Fibroblast of skin of right quadriceps (primary cell): ENCODE measurements at places on chromosomes 13 and 19.

DNA sequence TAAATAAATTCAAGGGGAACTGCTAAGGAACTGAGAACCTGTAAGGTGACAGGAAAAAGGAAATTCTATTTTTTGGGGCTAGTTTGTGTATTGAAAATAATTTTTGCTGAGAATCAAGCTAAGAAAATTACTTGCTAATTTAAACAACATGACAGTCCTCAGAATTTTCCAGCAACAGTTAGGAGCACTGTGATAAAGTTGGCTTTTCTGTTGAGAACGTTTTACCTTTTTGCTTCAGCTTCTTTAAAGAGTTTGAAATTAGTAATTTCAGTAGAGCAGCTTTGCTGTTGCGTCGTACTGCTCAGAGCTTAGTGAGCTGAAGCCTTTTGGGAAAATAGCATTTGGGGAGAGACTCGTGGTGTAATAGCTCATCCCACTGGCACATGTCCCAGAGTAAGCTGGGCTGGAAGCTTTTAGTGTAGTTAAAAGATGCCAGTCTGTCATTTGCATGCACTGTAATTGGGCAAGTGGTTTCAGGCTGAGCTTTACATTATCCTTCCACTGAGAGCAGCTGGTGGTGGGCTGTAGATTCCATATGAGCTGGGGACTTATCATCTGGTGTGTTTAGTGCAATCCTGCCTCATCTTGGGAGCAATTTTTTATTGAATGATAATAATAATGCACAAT lies 69.8 kb downstream of the LRCH1 start:
- DNase-seq = peak; percentile 82

- DNase-seq = no peak
These were observed at the start of gene HNRNPL for GRCh38 chr19:38849860-38850435. TSS of gene HNRNPL (minus strand) at chr19:38849986. CDS start at chr19:38849966, 20 bp downstream.

DNA sequence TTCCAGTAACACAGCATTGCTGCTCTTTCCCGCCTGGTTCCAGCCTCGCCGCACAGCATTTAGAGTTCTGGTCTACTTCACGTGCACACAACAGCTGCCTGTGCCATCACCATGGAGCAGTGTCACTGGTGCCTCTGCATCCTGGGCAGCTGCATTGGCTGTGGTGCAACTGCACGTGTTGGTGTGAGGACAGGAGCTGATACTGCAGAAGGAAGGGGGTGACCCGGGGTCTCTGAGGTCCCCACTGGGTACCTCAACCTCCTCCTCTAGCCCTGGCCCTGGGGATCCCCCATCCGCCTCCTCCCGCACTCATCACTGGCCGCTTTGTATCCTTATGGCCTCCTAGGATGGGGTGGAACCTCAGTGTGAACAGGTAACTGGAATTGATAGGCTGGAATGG lies 112.5 kb downstream of the SOX1 start:
- DNase-seq = no peak

DNA sequence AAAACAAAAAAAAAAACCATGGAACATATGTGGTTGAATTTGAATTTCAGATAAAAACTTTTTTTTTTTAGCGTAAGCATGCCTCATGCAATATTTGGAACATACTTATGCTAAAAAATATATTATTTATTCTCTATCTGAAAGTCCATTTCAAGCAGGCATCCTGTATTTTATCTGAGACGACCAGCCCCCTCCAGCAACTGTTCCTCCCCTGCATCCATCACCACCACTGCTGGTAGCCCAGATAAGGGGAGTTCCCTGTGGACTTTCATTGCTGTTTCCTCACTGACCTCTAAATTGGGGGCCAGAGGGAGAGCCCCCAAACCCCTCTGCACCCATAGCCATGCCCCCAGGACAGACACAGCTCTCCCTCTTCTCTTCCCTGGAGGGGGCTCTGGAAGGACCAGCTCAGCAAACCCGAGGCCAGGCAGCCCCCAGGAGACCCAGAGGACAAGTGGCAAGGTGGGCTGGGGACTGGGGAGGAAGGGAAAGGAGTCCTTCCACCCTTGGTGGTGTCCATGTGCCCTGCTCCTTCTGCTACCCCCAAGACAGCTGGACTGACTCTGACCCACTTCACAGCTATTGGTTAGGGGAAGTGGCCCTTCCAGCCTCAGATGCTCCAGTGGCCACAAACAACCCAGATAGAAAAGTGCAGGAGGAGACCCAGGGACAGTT lies 6.6 kb upstream of the SIGLEC12 start:
- DNase-seq = no peak

GRCh38 chr19:47284324-47284899 lies 9.7 kb downstream of the INAFM1 start:
- DNase-seq = peak; percentile 62

- peak; percentile 10 for DNase-seq
These were observed 9.1 kb upstream of the C19orf12 start for GRCh38 chr19:29724102-29724641.

DNA sequence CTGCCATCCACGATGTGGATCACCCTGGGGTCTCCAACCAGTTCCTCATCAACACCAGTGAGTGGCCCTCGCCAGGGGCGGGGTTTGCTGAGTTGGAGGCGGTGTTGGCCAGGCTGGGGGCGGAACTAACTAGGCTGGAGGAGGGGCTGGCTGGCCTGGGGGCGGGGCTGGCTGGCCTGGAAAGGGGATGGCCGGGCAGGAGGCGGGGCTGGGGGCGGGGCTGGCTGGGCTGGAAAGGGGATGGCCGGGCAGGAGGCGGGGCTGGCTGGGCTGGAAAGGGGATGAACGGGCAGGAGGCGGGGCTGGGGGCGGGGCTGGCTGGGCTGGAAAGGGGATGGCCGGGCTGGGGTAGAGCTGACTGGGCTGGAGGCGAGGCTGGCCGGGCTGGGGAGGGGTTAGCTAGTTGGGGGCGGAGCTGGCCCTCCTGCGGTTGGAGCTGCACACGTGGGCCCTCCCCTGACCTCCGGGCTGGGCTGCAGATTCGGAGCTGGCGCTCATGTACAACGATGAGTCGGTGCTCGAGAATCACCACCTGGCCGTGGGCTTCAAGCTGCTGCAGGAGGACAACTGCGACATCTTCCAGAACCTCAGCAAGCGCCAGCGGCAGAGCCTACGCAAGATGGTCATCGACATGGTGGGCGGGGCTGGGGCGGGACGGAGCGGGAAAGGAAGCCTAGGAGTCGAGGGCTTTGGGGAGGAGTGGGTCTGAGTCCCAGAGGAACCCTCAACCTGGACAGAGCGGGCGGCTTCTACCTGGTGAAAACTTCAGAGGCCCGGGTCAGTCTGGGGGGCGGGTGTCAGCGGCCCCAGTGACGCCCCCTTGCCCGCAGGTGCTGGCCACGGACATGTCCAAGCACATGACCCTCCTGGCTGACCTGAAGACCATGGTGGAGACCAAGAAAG lies 41.0 kb downstream of the PDE4A start:
- peak; percentile 89 for DNase-seq

DNA sequence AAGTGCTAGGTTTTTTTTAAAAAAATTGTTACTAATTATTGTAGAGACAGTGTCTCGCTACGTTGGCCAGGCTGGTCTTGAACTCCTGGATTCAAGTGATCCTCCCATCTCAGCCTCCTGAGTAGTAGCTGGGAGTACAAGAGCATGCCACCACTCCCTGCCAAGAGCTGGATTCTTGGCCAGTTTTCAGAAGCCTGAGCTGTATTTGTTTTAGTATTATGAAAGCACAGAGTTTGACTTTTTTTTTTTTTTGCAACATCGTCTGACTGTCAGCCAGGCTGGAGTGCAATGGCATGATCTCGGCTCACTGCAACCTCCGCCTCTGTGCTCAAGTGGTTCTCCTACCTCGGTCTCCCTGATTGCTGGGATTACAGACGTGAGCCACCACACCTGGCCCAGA lies 7.0 kb downstream of the ARMC6 start:
- DNase-seq = peak; percentile 67

- DNase-seq = no peak
These were observed 10.3 kb upstream of the RNF113B start for GRCh38 chr13:98187155-98187964.

DNA sequence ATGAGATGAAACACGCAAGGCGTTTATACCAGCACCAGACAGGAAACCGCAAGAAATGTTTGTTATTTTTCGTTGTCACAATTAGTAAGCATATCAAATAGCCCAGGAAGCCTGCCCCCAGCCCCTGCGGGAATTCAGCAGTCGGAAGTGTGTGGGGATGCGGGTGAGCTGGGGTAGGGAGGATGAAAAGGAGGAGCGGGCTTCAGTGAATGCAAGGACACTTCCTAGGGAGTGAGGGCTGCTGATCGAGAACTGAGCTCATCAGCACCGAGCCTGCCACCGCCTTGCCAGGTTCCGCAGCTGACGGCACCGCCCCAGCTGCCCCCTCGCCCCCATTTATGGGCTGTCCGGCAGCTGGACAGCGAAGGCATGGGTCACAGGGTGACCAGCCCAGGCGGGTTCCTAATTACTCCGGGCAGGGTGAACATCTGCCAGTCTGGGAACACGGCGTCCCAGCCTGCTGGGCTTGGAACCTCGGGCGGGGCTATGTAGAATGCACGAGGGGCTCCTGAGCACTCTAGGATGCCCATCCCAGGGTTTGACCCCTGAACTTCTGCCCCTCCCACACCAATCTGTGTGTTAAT lies 1.6 kb upstream of the BEST2 start:
- DNase-seq = no peak

DNA sequence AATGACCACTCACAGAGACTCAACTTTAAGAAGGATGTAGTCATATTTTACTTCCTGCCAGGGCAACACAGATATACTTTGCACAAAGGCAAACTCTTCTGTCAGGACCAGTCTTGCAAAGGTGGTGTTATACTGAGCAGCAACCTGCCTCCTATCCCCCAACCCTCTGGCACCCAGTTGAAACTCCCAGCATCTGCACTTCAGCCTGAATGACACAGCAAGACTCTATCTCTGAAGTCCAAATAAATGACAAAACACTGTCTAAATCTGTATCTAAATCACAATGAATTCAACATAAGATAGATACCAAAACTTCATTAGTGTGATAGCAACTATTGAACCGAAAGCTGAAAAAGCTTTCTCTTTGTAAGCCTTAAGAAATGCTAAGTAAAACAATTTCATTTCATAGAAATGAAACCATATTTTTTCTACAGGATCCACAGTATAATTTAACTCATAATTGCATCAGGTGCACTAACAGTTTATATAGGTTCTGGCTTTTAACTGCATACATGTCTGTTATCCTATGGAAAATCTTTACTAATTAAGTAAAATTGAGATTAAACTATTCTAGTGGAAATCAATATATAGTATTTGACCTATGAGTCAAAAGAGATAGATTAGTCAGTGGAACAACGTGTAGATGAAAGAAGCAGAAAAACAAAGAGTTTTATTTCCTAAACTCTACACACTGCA lies 163.7 kb downstream of the TBC1D4 start:
- DNase-seq = no peak

DNA sequence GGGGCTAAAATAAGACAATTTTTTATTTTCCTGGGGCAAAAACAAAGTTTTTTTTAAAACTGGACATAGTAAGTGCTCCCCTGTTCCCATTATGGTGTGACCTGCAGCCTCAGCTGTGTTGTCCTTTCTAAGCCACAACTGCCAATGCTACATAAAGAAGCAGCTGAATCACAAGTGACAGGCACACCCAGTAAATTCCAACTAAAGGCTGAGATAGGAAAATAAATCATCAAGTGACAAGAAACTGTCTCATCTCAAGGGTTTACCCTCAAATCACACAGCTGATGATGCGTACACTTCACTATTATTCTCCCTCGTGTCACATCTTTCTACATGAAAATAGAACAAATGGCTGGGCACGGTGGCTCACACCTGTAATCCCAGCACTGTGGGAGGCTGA lies 28.7 kb downstream of the STK24 start:
- DNase-seq = no peak

DNA sequence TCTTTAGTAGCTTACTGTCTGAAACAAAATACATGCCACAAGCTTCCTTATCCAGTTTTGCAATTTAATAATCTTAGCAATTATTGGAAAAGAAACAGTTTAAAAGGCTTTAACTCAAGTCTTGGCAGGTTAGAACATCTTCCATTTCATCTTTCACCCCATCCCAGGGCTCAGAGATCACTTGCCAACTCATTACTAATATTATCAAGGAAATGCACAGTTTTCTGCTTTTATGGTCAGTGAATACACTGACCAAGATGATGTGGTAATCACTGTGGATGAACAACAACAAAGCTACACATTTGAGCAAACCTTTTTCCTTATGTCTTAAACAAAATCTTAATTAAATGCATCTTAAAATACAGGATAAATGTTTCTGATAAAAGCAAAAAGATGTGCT lies 48.0 kb upstream of the ITM2B start:
- no peak for DNase-seq

DNA sequence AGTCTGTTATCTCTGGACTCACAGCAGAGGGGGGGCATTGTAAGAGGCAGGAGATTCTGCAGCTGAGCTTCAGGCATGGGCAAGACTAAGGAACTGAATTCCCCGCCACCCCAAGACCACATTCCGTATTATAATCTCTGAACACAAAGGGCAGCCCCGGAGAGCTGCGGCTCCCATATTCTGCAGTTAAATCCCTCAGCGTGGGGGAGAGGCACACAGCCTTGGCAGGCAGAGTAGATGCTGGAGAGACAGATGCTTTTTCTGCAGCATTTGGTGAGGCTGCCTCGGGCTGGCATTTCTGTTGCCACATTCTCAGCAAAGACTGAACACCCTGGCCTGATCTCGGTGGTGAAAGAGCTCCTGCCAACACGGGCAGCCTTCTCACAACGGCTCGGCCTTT lies 12.9 kb downstream of the CHAF1A start:
- no peak for DNase-seq

- DNase-seq = no peak
These were observed 146.9 kb upstream of the SLC10A2 start for GRCh38 chr13:103213152-103213551.

DNA sequence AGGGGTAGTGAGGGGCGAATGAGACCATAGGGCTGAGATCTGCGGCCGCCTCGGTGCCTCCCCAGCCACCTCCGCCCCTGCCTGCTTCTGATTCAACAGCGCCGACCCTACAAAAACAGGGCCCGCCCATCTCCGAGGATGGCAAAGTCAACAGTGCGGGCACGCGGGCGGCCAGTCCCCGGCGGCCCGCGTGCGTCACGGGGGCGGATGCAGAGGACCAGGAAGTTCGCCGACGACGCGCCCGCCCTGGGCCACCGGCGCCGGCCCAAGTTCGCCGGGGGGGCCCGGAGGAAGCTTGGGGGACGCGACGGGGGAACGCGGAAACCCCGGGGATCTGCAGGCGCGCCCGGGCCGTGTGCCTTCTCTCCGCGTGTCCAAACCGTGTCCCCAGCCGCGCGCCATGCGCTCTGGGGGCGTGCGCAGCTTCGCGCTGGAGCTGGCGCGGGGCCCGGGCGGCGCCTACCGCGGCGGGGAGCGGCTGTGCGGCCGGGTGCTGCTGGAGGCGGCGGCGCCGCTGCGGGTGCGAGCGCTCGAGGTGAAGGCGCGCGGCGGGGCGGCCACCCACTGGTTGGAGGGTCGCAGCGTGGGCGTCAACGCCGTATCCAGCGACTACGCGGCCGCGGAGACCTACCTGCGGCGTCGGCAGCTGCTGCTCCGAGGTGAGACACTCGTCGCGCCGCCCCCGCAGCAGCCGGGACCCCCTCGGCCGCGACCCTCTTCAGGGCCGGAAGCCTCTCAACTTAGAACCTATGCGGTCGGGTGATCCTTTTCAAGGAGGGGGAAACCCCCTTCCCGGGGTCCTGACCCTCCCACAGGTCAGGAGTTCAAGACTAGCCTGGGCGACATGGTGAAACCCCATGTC lies 6.8 kb upstream of the ARRDC2 start:
- peak; percentile 78 for DNase-seq

- DNase-seq = no peak
These were observed 393.0 kb downstream of the FOXO1 start for GRCh38 chr13:40273253-40274025.
